ENCODE measurements at places on chromosomes 7 and 10.

DNA sequence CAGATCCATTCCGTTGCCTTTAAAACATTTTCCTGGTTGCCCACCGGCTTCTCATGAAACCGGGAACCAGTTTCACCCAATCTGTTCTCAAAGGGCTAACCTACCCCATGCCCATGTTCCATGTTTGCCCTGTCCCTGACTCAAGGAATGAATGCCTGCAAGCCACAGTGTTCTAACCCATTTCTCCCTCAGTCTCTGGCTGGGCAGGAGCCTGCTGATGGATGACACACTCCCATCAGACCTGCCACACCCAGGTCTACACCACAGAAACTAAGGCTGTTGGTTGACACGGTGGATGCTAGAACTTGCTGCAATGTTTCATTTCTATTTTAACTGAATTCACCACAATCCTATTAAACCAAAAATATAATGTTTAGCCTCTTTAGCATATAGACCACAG lies 15.6 kb downstream of the CLRN3 start:
- DNase-seq, result no peak

DNA sequence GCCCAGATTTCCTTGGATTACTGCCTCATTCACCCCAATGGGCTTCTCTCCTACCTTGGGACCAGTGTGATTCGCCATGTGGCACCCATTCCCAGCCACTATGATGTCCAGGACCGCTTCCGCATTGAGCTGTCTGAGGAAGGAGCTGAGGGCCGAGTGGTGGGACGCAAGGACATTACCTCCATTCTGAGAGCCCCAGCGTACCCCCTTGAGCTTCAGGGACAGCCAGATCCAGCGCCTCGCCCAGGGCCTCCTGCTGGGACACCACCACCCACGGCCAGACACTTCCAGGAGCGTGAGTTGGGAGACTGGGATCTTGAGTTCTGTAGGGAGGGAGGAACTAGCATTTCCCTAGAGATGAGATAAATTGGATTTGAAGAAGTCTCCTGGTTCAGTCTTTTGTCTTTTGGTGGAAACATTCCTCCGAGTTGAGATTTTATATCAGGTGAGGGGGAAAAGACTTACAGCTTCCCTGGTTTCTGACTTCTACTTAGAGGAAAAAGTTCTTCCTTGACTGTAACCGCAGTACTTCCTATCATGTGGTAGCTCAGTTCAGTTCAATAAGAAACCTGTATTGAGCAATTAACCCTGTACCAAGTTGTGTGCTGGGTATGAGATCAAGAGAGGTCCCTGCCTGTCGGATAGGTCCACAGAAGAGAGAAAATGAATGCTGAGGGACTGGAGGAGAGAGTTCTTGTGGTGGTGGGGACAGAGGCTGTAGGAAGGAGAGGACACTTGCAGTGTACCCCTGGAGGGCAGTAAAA lies 1.3 kb downstream of the MOSPD3 start:
- no peak for DNase-seq

DNA sequence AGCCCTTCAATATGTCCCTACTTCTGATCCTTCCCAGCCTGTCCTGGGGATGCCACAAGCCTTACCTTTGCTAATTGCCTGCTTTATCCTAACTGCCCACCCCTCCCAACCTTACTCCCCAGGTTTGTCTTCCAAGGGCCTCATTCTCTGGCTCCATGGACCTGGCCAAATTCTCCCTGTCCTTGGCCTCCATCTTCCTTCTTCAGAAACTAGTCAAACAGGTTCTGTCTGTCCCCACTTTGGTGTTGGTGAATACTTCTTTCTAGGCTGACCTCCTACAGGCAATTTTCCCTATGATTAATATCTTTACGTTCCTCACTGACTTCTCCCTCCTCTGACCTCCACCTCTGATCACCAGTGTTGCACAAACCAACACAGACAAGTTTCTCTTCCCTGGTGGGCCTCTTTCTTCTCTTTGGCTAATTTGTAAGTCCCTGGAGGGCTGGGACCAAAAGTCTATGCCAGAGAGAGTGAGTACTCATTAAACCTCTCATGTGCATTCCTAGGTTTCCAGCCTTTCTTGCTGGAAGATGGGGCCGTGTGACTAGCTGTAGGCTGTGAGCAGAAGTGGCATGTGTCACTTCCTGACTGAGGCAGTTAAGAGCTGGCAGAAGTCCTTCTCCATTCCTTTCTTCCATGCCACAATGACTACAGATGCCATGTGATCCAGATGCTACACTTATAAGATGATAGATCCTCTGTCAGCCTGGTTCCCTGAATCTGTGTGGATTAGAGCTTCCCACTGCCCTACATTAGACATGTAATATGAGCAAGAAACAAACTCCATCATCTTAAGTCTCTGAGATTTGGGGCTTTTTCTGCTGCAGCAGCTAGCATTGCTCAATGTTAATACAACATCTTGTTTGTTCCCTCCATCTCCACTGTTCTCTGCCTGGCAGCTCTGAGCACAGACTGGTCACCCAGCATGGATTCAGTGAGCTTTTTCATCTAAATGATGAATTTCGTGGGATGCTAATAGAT lies 382.7 kb downstream of the RPS24 start:
- DNase-seq, result no peak

DNA sequence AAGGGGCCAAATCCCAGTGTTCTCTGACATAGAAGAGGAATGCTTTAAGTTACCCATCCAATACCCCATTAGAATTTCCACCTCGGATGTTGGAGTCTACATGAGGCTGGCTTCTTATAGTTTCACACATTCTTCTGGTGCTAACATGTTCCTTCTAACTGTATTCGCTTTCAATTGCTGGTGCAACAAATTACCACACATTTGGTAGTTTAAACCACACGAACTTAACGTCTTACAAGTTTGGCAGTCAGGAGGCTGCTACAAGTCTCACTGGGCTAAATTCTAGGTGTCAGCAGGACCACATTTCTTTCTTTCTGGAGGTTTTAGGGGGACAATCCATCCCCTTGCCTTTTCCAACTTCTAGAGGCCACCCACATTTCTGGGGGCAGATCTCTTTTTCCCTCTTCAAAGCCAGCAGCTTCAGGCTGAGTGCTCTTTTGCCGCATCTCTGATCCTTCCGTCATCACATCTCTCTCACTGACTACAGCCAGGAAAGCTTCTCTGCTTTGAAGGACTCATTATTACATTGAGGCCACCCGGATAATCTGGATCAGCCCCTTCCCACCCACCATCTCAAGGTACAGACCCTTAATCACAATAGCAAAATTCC lies 5.1 kb upstream of the MACC1 start:
- no peak for DNase-seq

- DNase-seq, result no peak
Observed at GRCh38 chr10:86048571-86048970, 318.0 kb downstream of the GRID1 start.

- DNase-seq, result no peak
Observed at GRCh38 chr7:66642186-66642585, 13.5 kb downstream of the KCTD7 start.

GRCh38 chr10:8534096-8534495 lies 479.6 kb downstream of the GATA3 start:
- no peak for DNase-seq

DNA sequence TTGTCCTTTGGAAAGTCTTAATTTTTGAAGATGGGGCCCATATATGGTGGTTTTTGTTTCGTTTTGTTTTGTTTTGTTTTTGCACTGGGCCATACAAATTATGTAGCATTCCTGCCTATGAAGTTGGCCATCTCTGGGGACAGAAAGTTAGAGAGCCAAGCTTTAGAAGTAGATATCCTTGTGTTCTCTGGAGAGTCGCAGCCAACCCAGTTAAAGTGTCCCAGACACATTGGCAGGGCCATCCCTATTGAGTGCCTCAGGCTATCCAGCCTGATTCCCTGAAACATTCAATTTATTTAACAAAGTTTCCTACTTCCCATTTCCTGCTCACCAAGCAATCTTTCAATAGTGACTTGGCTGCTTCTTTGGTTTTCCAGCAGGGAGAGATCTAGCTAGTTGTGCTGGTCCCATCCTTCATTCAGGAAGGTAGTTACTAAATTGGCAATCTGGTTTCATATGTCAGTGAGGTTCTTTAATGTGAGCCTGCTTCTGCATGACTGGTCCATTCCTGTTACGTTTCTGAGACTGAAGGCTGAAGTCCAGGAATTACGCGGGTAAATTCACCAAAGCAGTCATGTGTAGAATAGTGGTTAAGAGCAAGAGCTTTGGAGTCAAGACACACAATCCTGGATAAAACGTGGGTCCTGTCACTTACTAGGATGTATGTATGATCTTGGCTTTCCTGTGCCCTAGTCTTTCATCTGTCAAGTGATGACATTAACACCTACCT lies 49.3 kb upstream of the HBP1 start:
- no peak for DNase-seq

DNA sequence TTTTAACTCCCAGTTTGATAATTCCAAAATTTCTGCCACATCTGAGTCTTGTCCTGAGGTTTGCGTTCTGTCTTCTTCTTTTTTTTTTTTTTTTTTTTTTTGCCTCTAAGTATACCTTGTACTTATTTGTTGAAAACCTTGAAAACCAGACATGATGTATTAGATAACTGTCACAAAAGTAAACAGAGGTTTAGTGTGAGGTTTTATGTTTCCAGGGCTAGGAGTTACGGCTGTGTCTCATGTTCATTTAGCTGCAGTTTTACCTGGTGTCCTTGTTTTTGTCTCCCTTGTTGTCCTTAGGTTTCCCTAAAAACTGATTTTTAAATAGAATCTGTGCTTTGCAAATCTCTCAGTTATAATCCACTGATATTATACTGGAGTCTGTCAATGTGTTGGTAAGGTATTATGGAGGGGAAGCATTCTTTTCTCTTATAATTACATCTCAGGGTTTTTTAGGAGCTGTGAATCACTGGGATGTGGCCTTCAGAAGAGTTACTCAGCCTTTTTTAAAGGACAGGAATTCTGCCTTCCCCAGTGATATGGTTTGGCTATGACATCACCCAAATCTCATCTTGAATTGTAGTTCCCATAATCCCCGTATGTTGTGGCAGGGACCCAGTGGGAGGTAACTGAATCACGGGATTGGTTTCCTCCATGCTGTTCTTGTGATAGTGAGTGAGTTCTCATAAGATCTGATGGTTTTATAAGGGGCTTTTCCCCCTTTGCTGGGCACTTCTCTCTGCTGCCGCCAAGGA lies 95.0 kb downstream of the CDCA7L start:
- no peak for DNase-seq

GRCh38 chr7:94590526-94591162 lies 65.3 kb downstream of the SGCE start:
- no peak for DNase-seq

GRCh38 chr7:150902078-150903033 lies 50.0 kb downstream of the AOC1 start:
- DNase-seq, result no peak

- DNase-seq, result no peak
Observed at GRCh38 chr10:110107430-110107829, 99.6 kb downstream of the ADD3 start.

GRCh38 chr7:3177271-3177670 lies 123.8 kb upstream of the SDK1 start:
- no peak for DNase-seq

DNA sequence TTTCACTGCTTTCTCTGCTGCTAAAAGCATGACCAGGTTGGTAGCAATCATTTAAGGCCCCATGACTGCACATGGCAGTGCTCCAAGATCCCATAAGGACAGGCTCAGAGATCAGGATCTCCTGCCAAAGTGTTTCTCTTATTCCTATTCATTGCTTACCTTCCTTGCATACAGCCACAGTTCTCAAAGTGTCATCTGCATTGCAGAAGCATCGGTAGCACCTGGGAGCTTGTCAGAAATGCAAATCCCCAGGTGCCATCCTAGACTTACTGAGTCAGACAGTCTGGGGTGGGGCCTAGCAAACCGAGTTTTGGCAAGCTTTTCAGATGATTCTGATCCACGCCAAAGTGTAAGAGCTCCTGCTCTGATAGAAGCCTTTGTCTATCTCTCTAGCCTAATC lies 489.0 kb upstream of the AUTS2 start:
- DNase-seq, result no peak

DNA sequence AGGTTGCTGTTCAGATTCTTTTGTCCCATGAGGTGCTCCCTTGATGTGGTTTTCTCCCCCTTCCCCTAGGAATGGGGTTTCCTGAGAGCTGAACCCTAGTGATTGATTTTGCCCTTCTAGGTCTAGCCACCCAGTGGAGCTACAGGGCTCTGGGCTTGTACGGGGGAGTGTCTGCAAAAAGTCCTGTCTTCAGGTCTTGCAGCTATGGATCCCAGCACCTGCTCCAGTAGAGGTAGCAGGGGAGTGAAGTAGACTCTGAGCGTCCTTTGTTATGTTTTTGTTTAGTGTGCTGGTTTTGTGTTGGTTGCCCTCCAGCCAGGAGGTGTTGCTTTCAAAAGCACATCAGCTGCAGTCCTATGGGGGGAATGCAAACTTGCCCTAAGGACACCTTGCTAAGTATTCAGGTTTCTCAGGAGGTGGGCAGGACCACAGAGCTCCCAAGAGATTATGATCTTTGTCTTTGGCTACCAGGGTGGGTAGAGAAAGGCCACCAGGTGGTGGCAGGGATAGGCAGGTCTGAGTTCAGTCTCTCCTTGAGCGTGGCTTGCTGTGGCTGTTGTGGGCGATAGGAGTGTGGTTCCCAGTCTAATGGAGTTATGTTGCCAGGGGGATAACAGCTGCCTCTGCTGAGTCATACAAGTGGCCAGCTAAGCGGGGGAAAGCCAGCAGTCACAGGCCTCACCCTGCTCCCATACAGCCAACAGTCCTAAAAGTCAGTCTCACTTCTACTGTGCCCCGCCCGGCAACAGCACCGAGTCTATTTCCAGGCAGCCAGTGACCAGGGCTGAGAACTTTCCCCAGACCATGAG lies 92.4 kb upstream of the JCAD start:
- DNase-seq, result no peak

DNA sequence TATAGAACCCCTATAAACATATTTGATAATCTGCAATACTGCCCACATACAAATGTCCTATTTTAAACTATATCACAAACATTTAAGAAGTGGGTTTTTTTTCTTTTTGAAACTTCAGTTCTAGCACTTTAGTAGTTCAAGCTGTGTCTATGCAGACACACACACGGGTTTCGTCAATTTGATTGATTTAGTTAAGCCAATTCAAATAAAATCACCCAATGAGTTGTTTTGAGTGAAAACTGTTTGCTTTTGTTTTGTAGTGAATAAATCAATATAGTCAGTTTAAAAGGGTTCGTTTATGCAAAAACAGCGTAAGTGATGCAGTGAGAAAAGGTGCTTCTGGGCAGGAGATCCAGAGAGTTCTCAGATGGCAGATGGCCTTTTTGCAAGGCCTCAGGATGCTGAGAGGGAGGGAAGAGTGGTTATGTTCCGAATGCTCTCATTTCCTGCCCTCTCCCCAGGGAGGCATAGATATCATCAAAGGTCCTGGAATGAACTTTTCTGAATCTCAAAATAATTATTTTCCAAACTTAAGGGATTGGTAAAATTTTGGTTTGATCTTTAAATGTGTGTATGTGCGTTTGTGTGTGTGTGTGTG lies 102.7 kb downstream of the AGMO start:
- DNase-seq, result no peak

- DNase-seq, result no peak
Observed at GRCh38 chr7:151717415-151717814, 159.5 kb downstream of the PRKAG2 start.
